Stimulated activated CD4-positive, alpha-beta T cell treated with anti-CD3 and anti-CD28 coated beads, Interleukin-15, amount 100 ng/mL, for 48 hours (primary cell): ENCODE measurements at places on chromosomes 12 and 14.

GRCh38 chr14:25150934-25151790 is 101.2 kb upstream of the STXBP6 start:
- DNase-seq: no peak

- no peak for DNase-seq
These were observed 4.5 kb downstream of the PRPF40B start for GRCh38 chr12:49627752-49628360.

DNA sequence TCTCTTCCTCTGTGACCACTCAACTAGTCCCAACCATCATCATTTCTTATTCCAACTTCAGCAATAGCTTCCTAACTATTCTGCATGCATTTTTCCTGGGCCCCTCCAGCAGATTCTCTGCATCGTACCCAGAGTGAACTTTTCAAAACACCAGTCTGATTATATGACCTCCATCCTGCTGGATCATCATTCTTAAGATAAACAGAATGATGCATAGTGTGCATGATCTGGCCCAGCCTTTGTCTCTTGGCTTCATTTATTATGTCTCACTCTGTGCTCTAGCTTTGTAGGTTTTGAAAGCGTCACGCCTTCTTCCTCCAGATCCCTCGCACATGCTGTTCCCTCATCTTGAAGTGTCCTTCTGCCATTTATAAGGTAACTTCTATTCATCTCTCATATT is 46.3 kb upstream of the SLC38A4 start:
- DNase-seq: no peak

GRCh38 chr14:105267820-105268548 is 19.7 kb downstream of the BTBD6 start:
- no peak for DNase-seq

DNA sequence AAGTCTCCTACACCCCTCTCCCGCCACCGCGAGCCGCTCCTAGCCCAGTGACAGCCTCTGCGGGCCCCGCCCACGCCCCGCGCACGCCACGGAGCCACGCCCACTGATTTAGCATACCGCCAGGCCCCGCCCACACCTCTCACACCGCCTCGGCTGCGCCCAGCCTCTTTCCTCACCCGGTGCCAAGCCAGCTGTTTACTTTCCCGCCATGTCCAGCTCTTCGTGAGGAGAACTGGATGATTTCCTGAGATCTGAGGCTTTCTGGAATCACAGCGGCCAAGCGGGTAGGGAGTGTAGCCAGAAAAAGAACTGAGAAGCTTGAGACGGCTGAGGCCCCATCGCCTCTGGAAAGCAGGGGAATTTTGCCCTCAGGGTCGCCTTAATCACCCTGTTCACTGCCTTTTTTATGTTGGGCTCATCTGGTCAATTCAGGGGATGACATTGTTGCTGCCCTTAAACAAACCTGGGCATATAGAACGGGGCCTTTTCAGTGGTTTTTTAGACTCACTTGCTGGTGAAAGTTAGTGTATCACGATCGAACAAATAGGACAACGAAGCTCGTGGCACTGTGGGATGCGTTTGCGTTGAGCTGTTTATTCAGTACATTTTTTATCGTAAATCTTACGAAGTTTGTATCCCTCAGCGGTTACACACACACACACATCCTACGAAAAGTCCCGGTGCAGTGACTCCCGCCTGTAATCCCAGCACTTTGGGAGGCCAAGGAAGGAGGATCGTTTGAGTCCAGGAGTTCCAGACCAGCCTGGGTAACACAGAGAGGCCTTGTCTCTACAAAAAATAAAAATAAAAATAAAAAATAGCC is at the start of gene RNF212B:
TSS of gene RNF212B (plus strand) at position 165 of the 823 bp plus-strand sequence. CDS start 2,410 bp downstream, outside the sequence.
- peak; percentile 77 for DNase-seq

GRCh38 chr14:57974896-57975295 is 109.0 kb upstream of the SLC35F4 start:
- DNase-seq: no peak

- DNase-seq: peak; percentile 88
These were observed 3.0 kb downstream of the EVL start for GRCh38 chr14:100067971-100068959.

GRCh38 chr14:60184146-60184904 is 19.1 kb upstream of the DHRS7 start:
- no peak for DNase-seq

DNA sequence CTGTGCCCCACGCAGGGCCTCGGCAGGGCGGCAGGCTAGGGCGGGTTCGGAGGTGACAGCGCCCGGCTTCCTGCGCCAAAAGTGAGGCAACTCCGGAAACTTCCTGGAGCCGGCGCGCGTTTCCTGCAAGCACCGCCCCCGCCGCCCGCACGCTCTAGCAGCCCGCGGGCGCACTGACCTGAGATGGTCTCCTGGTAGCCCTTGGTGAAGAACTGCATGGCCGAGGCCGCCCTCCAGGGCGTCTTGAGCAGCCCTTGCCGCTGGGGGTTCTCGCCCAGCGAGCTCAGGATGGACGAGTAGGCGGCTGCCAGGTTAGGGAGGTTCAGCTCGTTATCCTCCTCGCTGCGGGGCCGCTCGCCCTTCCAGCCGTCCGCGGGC is 494 bp downstream of the GCH1 start:
- DNase-seq: peak; percentile 69

DNA sequence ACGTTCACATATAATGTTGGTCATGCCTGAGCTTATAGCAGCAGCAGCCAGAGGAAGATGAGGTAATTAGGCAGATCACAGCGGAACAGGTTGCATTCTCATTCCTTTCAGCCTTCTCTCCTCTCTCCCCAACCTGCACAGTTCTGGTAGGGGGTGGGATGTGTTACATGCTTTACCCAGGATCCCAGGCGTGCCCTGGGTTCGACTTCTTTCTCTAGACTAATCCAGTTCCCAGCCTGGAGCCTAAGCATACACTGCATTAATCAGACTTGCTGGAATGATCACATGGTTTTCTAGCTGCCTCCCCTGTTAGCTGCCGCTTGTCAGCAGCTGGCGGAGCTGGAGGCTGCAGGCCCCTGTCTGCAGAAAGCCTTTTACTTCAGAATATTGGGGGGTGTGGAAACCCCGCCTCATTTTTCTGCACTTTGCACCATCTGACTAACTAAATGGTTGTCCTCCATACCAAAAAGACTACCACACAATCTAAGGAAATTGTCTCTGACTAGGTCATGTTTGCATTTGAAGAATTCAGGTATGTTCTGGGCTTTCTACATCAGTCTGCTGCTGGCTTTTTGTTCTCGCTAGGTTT is 46.0 kb upstream of the EVL start:
- no peak for DNase-seq

DNA sequence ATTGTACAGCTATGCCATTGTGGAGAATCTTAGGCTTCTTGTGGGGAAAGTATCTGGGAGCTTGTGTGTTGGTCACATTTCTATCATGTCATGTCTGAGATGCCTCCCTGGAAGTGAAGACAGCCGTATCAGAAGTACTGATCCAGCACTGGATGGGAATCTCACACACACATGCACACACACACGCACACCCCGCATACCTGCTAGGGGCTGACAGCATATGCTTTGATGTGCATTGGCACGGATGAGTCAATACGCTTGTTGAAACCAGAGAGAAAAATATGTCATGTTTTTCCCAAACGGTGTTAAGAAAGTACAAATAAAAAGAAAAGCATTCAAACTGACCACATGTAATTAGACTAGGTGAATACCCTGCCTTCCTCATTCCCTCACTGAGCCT is 260.8 kb downstream of the KTN1 start:
- no peak for DNase-seq

- no peak for DNase-seq
These were observed 64.1 kb upstream of the USP15 start for GRCh38 chr12:62196146-62196545.

GRCh38 chr12:19440916-19441315 is 1.6 kb downstream of the AEBP2 start:
- no peak for DNase-seq

- no peak for DNase-seq
These were observed 34.0 kb downstream of the CIT start for GRCh38 chr12:119843100-119843499.

GRCh38 chr14:34046799-34047520 is 96.1 kb upstream of the EGLN3 start:
- DNase-seq: no peak

DNA sequence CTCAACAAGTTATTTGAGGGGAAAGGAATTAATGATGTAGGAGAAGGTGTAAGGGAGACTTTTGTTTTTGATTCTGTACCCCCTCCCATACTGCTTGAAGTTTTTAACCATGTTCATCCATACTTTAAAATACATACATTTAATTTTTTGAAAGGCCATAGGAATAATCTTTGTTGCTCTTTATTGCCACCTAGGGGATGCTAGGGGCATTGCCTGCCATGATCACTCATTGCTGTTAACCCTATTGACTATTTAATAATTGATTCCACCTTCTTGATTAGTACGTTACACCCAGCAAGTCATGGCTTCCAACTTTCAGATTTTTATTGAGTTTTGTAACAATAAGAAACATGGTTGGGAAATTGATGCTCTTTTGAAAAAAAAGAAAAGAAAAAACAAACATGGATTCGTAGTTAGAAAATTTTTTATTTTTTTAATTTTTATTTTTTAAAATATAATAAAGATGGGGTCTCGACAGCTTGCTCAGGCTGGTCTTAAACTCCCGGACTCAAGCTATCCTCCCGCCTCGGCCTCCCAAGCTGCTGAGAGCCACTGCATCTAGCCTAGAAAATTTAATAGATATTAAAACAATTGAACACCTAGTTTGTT is 8.5 kb upstream of the PRKAB1 start:
- no peak for DNase-seq

GRCh38 chr14:69008421-69008884 is 29.4 kb upstream of the ACTN1 start:
- DNase-seq: no peak

DNA sequence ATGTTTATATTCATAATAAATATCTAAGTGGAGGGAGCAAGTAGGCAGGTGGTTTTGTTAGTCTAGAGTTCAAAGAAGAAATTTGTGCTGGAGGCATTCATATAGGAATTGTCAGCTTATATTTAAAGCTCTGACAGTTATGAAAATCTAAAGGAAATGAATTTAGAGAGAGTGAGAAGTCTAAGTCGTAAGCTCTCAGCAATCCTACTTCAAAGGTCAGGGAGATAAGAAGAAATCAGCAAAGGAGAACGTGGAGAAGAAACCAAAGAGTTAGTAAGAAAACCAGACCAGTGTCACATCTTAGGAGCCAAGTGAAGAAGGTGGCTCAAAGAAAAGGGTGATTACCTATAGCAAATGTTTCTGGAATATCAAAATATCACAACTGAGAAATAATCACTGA is 241.8 kb downstream of the FSCB start:
- no peak for DNase-seq

DNA sequence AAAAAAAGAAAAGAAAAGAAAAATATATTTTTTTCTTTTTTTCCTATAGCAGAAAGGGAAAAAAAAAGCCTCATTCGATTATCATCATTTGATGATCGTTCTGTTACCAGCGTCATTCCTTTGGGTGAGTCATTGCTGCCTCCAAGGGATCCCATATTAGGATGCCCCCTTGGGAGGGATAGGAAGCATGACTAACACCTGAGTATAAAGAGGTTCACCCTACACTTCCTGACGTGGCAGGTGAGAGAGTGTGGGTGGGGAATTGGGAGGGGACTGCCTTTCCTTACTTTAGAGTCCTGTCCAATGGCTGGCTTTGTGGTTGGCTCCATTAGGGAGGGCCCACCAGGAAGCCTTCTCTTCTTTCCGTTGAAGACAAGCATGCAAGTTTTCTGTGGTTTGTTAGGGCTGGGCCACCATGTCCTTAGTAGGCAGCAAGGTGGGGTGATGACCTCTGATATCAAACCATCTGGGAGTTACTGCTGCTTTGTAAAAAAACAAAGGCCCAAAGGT is 56.1 kb upstream of the FUT8 start:
- DNase-seq: peak; percentile 18

GRCh38 chr14:96167224-96168148 is 37.2 kb upstream of the BDKRB2 start:
- no peak for DNase-seq

DNA sequence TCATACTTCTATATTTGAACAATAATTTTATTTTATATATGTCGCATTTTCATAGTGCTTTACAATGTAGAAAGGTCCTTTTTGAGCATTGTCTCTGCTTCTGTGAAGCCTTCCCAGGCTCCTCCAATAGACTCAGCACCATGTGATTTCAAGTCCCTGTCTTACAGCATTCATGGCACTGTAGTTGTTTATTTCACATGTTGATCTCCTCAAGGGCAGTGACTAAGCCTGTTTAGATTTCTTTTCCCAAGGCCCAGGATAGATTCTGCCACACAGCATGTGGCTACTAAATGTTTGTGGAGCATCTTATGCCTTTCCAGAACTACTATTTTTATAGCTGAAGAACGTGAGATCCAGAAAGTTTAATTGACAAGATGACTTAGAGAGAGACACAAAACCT is 391.7 kb downstream of the TMEM117 start:
- DNase-seq: no peak
